ENCODE measurements at places on chromosomes 13 and 19. TPM values are rescaled to one million over a fixed set of nuclear protein-coding genes. Genes with fewer than 3 reads are reported as not detected.

HMGB1 gene
- total RNA-seq, result 81.8 TPM

USHBP1 gene
- total RNA-seq, result 1.1 TPM

ZNF473 gene
- total RNA-seq, result 5.3 TPM

ALOX5AP gene
- total RNA-seq, result 1.1 TPM

HIPK4 gene
- under 0.01 TPM for total RNA-seq

Measured in smooth muscle cell of the coronary artery (primary cell).